Common myeloid progenitor, CD34-positive (primary cell): ENCODE measurements at places on chromosomes 6 and 20.

DNA sequence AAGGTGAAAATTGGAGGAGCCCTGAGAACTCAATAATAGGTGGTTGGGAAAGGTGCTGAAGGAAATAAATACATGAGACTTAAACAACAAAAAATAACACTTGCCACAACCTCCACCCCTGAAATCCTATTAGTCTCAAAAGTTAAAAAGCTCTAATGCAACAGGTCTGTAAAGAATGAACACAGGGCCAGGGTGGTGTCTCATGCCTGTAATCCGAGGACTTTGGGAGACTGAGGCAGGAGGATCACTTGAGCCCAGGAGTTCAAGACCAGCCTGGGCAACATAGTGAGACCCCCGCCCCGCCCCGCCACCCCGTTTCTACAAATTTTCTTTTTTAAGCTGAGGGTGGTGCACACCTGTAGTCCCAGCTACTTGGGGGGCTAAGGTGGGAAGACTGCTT is 1.1 kb upstream of the ZKSCAN8 start:
- H3K27me3 ChIP-seq, result no peaks in the 10 kb centered on the region
- H3K4me3 ChIP-seq, result peak overlapping the region; percentile 10
- peaks cover 9% of the 10 kb centered on the region for H3K4me1 ChIP-seq
- no peak for DNase-seq

DNA sequence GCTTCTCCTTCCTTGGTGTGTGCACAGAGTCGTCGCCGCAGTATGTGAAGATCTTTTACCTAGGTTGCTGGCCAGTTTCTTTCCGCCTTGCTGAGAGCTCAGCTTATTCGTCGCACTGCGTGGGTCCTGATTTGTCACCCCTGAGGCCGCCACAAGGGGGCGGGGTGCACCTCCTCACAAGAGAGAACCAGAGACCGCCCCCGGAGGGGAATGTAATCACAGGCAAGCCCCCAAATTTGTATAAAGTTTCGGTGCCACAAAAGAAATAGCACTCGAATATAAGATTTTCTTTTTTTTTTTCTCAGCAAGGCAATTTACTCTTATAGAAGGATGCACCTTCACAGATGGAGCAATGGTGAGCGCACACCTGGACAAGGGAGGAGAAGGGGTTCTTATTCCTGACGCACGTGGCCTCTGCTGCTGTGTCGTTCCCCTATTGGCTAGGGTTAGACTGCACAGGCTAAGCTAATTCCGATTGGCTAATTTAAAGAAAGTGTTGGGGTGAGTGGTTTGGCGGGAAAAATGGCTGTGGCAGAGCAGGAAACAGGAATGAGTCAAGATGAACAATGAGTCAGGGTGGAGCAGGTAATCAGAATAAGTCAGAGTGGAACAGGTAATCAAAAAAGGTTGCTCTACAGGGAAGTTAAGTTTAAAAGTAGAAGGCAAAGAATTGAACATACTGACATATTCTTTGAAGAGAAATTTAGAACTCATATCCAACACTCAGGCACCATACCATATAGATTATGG is 19.5 kb downstream of the NCOA3 start:
- peaks cover 15% of the 10 kb centered on the region for H3K4me1 ChIP-seq
- no peak overlapping the region for H3K27ac ChIP-seq
- H3K4me3 ChIP-seq, result no peak overlapping the region
- peak; percentile 23 for DNase-seq

DNA sequence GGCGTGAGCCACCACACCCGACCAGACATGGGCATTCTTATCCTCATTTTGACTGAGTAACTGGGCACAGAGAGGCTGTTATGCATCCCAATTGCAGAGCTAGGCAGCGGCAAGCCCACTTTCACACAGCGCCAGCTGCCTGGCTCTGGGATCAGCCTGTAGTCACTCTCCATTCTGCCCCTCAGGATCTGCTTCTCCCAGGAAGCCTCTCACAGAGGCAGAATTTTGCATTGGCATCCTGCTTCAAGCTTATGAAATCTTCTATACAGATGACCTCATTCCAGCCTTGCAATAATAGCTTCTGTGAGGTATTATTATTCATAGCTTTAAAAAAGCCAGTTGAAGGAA is 37.0 kb upstream of the IER3 start:
- no peaks in the 10 kb centered on the region for H3K36me3 ChIP-seq
- peaks cover 50% of the 10 kb centered on the region for H3K4me1 ChIP-seq
- DNase-seq, result no peak
- no peak overlapping the region for H3K4me3 ChIP-seq
- H3K27ac ChIP-seq, result no peak overlapping the region

DNA sequence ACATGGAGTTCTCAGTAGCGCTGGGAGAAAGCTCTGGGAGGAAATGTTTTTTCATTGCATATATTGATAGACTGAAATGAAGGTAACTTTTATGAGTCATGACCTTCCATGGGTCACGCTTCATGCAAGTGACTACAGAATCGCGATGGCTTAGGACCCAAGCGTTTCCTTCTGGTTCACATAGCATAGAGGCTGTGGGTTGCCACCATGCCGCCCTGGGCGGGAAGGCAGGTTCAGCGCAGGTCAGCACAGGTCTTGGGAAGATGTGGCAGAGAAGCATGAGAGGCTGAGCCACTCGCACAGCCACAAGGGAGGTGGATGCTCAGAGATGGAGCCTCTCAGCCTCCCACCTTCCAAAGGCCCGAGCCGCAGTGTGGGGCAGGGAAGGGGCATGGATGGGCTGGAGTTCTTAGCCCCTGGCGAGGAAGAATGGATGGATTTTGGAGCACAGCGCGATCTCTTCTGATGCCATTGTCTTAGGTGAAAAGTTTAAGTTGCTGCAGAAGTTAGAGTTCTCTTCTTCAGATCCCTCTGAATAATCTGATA is 219.5 kb downstream of the SMOC2 start:
- H3K36me3 ChIP-seq, result no peaks in the 10 kb centered on the region
- no peaks in the 10 kb centered on the region for H3K4me1 ChIP-seq
- H3K27ac ChIP-seq, result no peak overlapping the region
- no peak for DNase-seq

- H3K36me3 ChIP-seq, result no peaks in the 10 kb centered on the region
- H3K4me3 ChIP-seq, result no peak overlapping the region
- H3K27ac ChIP-seq, result no peak overlapping the region
- H3K4me1 ChIP-seq, result no peaks in the 10 kb centered on the region
Observed at GRCh38 chr6:153167061-153167891, 36.2 kb upstream of the RGS17 start.

- peaks cover 4% of the 10 kb centered on the region for H3K4me1 ChIP-seq
- no peaks in the 10 kb centered on the region for H3K27me3 ChIP-seq
- H3K4me3 ChIP-seq, result no peak overlapping the region
- no peak overlapping the region for H3K27ac ChIP-seq
- no peaks in the 10 kb centered on the region for H3K36me3 ChIP-seq
- no peak for DNase-seq
Observed at GRCh38 chr6:17454316-17455005, 61.1 kb downstream of the CAP2 start.

- H3K4me1 ChIP-seq, result no peaks in the 10 kb centered on the region
- DNase-seq, result no peak
- no peak overlapping the region for H3K4me3 ChIP-seq
- H3K27me3 ChIP-seq, result no peaks in the 10 kb centered on the region
- H3K36me3 ChIP-seq, result no peaks in the 10 kb centered on the region
- H3K27ac ChIP-seq, result no peak overlapping the region
Observed at GRCh38 chr6:3293271-3294155, 34.8 kb downstream of the PSMG4 start.

GRCh38 chr20:43023836-43024235 is 165.9 kb downstream of the PTPRT start:
- H3K4me3 ChIP-seq, result no peak overlapping the region
- H3K27me3 ChIP-seq, result no peaks in the 10 kb centered on the region
- H3K27ac ChIP-seq, result no peak overlapping the region
- no peaks in the 10 kb centered on the region for H3K4me1 ChIP-seq
- H3K36me3 ChIP-seq, result no peaks in the 10 kb centered on the region
- DNase-seq, result no peak

GRCh38 chr6:124446961-124447360 is 515.3 kb upstream of the RNF217 start:
- H3K36me3 ChIP-seq, result no peaks in the 10 kb centered on the region
- H3K27ac ChIP-seq, result no peak overlapping the region
- H3K27me3 ChIP-seq, result no peaks in the 10 kb centered on the region
- no peak for DNase-seq
- no peak overlapping the region for H3K4me3 ChIP-seq

- no peaks in the 10 kb centered on the region for H3K4me1 ChIP-seq
- no peak overlapping the region for H3K4me3 ChIP-seq
- no peaks in the 10 kb centered on the region for H3K27me3 ChIP-seq
- no peaks in the 10 kb centered on the region for H3K36me3 ChIP-seq
- H3K27ac ChIP-seq, result no peak overlapping the region
Observed at GRCh38 chr6:157713451-157714152, 109.4 kb upstream of the SNX9 start.

DNA sequence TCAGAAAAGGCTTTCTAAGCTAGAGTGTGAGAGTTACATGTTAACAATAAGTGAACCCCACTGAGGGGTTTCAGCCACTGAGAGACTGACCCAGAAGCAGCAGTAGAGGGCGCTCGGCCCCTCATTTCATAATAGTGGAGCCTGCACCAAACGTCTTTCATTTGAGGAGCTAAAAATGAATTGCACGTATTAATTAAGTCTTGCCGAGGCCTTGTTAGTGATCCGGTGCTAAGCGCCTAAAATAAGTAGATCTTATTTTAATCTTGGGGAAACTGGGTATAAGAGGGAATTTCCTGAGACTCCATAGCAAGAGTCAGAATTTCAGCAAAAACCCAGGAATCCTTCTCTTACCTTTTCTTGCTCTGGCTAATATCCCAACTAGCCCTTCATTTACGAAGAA is 209.7 kb downstream of the FARS2 start:
- peak; percentile 50 for DNase-seq
- no peaks in the 10 kb centered on the region for H3K36me3 ChIP-seq
- no peak overlapping the region for H3K4me3 ChIP-seq
- peaks cover 2% of the 10 kb centered on the region for H3K4me1 ChIP-seq

DNA sequence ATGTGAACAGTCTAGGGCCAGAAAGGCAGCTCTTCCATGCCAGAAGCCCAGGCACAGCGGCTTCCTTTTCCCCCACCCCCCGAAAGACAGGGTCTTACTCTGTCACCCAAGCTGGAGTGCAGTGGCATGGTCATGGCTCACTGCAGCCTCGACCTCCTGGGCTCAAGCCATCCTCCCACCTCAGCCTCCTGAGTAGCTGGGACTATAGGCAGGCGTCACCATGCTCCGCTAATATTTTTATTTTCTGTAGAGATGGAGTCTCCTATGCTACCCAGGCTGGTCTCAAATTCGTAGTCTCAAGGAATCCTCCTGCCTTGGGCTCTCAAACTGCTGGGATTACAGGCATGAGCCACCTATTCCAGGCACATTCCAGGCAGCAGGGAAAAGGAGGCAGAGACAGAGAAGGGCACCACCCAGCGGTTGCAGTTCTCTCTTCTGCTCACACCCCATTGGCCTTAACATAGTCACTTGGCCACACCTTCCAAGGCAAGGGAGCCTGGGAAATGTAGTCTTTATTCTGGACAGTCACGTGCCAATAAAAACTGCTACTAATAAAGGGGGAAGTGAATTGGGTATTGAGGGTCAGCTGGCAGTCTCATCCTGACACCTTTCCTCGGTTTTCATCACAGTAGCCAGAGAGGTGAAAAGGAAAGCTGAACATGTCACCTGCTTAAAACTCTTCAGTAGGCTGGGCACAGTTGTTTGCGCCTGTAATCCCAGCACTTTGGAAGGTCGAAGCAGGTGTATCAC is 205.9 kb downstream of the ZMYND8 start:
- H3K4me3 ChIP-seq, result no peak overlapping the region
- H3K27ac ChIP-seq, result no peak overlapping the region
- DNase-seq, result peak; percentile 53
- H3K4me1 ChIP-seq, result no peaks in the 10 kb centered on the region
- H3K27me3 ChIP-seq, result no peaks in the 10 kb centered on the region

DNA sequence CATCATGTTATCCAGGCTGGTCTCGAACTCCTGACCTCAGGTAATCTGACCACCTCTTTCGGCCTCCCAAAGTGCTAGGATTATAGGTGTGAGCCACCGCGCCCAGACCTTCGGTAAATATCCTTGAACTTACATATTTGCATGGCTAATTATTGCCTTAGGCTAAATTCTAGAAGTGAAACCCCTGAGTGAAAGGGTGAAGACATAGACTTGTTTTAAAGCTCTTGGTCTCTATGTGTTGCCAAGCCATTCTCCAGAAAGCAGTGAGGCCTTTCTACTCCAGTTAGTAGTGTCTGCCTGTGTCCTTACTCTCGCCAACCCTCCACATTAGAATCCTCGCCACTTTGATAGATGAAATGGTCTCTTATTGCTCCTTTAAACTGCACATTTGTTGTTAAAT is 2.6 kb upstream of the NOTCH4 start:
- no peaks in the 10 kb centered on the region for H3K36me3 ChIP-seq
- H3K27ac ChIP-seq, result no peak overlapping the region
- H3K27me3 ChIP-seq, result no peaks in the 10 kb centered on the region
- DNase-seq, result no peak

- H3K27me3 ChIP-seq, result no peaks in the 10 kb centered on the region
- no peak for DNase-seq
- H3K4me3 ChIP-seq, result no peak overlapping the region
- H3K4me1 ChIP-seq, result no peaks in the 10 kb centered on the region
Observed at GRCh38 chr6:40986921-40987819, 51.9 kb downstream of the UNC5CL start.

DNA sequence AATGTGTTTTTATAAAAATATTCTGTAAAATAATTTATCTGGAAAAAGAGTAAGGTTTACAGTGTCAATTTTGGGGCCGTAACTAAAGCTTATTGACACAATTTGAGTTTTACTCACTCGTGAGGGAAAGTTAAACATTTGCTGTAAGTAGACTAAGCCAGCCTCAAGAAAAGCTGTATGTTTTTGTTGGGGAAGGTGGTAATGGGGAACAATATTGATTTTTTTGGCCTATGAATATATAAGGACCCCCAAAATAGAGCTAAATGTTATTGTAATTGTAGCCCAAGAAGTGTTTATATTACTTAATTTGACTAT is 1.4 kb downstream of the SENP6 start:
- H3K36me3 ChIP-seq, result no peaks in the 10 kb centered on the region
- no peak for DNase-seq
- H3K4me1 ChIP-seq, result peaks cover 25% of the 10 kb centered on the region
- no peak overlapping the region for H3K4me3 ChIP-seq
- H3K27me3 ChIP-seq, result no peaks in the 10 kb centered on the region
- H3K27ac ChIP-seq, result peak overlapping the region; percentile 98

- peak; percentile 63 for DNase-seq
- H3K27ac ChIP-seq, result no peak overlapping the region
- no peaks in the 10 kb centered on the region for H3K4me1 ChIP-seq
- no peak overlapping the region for H3K4me3 ChIP-seq
- no peaks in the 10 kb centered on the region for H3K36me3 ChIP-seq
- no peaks in the 10 kb centered on the region for H3K27me3 ChIP-seq
Observed at GRCh38 chr20:7926767-7927166, 13.5 kb downstream of the HAO1 start.

DNA sequence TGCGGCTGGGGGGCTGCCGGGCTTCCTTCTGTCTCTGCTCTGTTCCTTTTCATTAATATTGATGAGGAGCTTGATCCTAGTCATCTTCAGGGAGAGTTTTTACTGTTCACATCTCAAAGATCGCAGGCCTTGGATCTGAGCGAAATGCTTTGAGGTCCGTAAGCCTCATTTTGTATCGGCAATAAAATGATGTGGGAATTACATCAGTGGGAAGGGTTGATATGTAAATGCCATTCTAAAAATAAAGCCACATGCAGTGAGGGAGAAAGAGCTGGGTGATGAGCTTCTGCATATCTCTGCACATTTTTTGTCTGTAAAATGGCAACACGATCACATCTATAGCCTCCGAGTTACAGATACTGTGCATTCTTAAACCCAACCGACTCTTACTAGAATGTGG is 24.9 kb downstream of the CDH26 start:
- no peak for DNase-seq
- H3K4me3 ChIP-seq, result no peak overlapping the region
- H3K36me3 ChIP-seq, result no peaks in the 10 kb centered on the region
- H3K27ac ChIP-seq, result no peak overlapping the region
